Caki2 (cell line): ENCODE measurements at places on chromosomes 13 and 19. TPM values are rescaled to one million over a fixed set of nuclear protein-coding genes. Genes with fewer than 3 reads are reported as not detected.
A peak's percentile ranks its signal among the peaks of the same experiment; 100 is the strongest.

DNA sequence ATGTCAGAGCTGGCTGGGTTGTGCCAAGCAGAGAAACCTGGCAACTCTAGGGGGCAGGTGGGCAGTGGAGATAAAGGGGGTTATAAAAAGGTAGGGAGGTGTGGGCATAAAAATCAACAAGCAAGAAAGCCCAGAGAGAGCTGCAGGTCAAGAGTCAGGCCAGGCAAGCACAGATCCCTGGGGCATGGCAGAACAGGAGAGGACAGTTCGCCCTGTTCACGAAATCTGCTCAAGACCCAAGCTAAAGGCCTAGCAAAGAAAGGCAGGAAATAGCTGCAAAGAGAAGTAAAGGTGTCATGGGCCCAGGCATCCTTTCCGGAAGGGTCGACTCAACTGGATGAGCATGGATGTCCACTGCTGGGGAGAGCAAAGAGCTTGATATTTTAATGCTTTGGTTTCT is 3.4 kb downstream of the MBNL2 start:
- no peak for DNase-seq

DNA sequence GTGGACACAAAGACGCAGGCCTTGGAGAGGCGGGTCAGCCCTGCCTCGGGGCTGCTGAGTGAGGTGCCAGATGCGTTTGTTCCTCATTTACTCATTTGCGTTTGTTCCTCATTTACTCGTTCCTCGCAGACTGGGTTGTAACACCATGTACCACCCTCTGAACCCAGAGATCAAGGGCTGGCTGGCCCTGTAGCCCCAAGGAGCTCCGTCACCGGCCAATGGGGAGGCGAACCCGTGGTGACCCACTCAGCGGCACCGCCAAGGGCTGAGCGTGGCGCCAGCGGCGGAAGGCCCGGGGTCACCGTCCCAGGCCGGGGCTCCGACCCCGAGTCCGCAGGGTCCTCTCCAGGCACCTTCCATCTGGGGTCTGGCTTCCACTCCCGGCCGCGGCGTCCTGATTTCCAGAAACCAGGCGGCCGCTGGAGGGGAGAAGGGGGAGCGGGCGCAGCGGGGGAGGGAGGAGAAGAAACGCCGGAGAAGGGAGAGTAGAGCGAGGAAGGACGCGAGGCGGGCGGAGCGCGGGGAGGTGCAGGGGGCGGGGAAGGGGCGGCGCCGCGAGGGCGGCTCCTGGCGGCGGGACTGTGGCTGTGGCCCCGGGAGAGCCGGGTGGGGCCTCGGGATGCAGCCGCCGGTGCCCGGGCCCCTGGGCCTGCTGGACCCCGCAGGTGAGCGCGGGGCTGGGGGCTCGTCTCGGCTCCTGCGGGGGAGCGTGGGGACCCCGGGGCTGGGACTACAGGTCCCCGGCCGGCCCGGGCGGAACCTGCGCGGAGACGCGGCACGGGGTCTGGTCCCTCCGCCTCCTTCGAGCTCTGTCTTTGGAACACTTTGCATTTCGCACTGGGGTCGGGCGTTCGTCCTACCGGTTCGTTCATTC is at the start of gene TMEM255B:
TSS of gene TMEM255B (plus strand) at position 576 of the 874 bp plus-strand sequence. CDS start at position 620, 44 bp downstream.
- peak; percentile 33 for DNase-seq

GRCh38 chr13:80716610-80717081 is 375.7 kb upstream of the SPRY2 start:
- peak; percentile 0 for DNase-seq

DNA sequence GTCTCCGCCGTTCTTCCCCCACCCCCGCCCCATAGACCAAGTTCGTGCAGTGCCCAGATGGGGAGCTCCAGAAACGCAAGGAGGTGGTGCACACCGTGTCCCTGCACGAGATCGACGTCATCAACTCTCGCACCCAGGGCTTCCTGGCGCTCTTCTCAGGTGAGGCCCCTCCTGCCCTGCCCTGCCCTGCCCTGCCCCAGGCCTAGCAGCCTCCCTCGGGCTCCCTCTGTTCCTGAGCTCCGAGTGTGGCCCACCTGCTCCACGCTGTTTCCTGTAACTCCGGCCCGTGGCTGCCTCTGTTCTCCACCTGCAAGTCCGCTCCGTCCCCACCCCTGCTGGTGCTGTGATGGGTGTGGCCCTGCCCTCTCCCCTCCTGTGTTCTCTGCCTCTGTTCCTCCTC is 6.4 kb downstream of the LHB start:
- DNase-seq: no peak

DNA sequence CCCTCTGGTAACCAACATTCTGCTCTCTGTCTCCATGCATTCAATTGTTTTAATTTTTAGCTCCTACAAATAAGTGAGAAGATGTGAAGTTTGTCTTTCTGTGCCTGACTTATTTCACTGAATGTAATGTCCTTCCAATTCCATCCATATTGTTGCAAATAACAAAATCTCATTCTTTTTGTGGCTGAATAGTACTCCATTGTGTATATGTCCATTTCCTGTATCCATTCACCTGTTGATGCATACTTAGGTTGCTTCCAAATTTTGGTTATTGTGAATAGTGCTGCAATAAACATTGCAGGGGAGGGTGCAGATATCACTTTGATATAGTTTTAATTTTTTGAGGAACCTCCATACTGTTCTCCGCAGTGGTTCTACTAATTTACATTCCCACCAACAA is 2.5 kb upstream of the ZNF284 start:
- no peak for DNase-seq

GRCh38 chr19:3350014-3350663 is 16.2 kb upstream of the NFIC start:
- DNase-seq: no peak

DNA sequence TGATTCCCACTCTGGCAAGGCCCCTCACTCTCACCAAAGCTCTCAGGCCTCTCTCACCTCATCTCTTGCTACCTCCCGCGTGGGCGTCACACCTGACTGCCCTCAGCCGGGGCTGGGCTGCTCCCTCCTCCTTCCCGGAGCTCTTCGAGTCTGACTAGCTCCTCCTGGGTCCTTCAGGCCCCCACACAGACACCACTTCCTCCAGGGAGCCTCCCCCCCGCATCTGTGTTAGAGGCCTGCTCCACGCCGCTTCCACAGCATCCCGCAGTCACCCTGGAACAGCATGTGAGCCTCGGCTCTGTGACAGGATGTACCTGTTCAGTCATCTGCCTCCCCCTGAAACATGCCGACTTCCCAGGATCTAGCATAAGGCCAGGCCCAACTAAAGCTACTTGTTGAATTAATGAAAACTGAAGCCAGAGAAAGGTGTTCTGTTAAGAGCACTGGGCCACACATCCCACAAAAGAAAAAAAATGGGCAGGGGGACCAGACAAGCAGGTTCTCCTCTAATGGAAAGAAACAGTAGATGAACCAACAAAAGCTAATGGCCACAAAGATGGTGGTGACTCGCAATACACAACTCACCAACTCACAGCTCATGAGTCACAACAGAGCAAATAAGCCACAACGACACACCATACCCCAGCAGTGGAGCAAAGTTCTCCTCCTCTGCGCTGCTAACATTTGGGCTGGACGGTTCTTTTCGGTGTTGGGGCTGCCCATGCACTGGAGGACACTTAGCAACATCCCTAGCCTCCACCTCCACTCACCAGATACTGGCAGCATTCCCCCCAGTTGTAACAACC is 3.0 kb downstream of the PPP6R1 start:
- DNase-seq: no peak

DNA sequence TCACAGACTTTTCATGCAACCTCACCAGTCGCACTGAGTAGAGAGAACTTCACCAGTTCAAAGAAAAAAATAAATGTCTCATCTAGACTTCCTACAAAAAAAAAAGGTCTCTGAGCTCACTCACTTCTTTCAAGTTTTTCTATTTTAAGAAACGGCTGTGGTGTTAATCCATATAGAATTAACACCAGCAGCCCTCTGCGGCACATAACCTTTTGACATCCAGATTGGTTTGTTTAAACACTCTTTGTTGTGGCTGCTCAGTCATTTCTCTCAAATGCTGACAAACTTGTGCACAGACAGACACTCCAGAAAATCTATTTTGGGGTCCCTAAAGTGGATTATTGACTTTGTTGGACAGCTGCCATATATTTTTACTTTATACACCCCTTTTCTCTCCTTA is 874.9 kb downstream of the EFNB2 start:
- no peak for DNase-seq

DNA sequence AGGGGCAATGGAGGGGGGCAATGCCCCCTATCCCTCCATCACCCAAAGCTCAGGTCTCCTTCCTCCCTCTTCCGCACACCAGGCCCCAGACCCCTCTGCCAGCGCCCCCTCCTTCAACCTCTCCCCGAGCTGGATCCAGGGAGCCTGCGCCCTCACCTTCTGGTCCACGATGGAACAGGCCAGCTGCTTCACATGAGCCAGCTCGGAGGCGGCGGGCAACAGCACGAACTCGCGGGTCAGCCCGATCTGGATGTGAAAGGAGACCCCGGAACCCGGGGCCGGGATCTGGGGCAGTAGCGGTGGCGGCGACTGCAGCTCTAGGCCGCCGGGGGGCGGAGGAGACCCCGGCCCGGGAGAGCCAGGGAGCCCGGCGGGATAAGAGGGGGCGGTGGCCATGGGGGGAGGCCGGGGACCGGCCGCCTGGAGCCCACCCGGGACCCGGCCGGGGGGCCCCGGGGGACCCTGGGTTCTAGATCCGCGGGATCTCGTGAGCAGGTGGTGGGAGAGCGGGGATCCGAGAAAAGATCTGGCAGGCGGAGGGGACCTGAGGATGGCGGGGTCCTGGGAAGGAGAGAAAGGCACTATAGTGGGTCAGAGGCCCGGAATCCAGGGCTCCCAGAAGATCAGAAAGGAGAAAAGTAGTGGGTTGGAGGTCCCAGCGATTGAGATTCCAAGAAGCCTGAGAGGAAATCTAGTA is 791 bp downstream of the PRKD2 start:
- no peak for DNase-seq

DNA sequence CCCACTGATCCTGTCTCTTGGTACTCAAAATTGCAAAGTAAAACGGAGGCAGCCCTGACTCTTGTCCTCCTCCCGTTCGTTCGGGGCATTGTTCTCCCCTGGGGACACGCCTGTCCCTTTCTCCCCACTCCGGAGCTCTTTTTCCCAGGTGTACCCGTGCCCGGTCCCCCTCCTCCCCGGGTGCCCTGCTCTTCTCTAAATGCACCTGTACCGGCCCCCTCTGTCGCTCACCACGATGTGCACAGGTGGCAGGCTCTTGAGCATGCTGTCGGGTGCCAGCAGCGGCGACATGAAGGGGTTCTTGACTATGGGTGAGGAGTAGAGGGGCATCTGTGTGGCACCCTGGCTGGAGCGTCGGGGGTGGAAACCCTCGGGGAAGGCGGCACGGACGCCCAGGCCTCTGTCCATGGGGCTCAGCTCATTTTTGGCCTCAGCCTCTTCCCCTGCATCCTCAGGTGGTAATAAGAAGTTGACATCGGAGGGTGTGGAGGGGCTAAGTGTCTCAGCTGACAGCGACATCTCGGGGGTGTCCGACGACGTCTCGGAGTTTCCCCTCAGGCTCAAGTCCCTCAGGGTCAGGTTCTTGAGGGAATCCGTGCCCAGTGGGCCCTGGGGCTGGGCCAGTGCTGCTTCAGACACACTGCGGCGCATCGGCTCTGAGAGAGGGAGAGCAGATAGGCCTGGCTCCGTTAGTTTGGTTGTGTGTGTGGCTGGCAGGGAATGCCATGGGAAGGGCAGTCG is 12.4 kb upstream of the CNFN start:
- DNase-seq: no peak

- no peak for DNase-seq
Measured at GRCh38 chr13:30120133-30120822, 187.1 kb downstream of the KATNAL1 start.

Gene ZNF587
- 29.5 and 30.6 TPM in 2 replicates for total RNA-seq

Gene TMEM150B
- 0.61 and 1.3 TPM in 2 replicates for total RNA-seq

Gene SOX1
- total RNA-seq: 1.7 and 3.4 TPM in 2 replicates
